ENCODE measurements at places on chromosomes 12 and 14.

GRCh38 chr12:75683220-75683619 is 171.8 kb upstream of the KRR1 start:
- DNase-seq, result no peak

GRCh38 chr12:93889516-93890212 is 212.5 kb downstream of the CRADD start:
- no peak for DNase-seq

- DNase-seq, result no peak
Measured at GRCh38 chr12:115949675-115950074, 327.8 kb downstream of the MED13L start.

DNA sequence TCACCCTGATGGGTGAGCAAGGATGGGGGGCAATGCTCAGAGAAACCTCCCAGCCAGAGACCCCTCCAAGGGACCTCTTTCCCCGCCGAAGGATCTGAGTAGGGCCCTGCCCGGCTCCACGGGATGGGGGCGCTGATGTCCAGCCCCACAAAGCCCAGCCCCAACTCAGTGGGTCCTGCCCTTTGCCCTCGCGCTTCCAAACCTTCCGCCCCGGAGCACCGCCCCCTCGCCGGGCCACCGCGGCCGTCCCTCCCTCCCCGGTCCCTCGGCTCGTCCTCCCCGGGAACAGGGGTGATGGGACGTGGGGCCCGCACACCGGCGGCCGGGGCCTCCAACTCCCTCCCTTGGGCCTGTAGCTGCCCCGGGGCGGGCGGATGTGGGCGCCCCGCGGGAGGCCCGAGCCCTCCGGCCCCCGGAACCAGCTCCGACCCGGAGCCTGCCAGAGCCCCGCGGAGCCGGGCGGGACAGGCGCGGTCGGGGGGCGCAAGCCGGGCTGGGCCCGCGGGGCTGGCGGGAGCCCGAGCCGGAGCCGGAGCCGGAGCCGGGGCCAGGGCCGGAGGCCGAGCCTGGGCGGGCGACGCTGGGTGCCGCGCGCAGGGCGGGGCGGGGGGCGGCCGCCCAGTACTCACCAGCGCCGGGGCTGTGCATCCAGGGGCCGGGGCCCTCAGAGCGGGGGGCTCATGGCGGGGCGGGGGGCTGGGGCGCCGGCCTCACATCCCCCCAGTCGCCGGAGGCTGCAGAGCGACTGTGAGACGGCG is 386 bp downstream of the HDAC7 start:
- DNase-seq, result peak; percentile 54

GRCh38 chr12:101733166-101733565 is 6.1 kb downstream of the SYCP3 start:
- no peak for DNase-seq
